ENCODE measurements at places on chromosomes 5 and 9.

DNA sequence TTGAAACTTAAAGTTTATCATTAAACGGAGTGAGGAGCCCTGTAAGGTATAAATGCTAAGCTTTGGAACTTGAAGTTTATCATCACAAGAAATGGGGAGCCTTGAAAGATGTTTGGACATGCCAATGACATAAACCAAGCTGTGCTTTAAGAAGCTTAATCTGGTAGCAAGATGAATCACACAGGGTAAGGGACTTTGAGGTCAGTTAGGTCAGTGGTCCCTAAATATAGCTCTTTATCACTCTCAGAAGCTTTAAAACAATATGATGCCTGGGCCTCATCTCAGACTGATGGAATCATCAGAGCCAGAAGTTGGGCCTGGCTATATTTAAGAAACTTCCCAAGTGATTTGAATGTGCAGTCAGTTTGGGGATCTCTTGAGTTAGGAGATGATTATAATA is 85.7 kb downstream of the TNC start:
- DNase-seq: no peak

DNA sequence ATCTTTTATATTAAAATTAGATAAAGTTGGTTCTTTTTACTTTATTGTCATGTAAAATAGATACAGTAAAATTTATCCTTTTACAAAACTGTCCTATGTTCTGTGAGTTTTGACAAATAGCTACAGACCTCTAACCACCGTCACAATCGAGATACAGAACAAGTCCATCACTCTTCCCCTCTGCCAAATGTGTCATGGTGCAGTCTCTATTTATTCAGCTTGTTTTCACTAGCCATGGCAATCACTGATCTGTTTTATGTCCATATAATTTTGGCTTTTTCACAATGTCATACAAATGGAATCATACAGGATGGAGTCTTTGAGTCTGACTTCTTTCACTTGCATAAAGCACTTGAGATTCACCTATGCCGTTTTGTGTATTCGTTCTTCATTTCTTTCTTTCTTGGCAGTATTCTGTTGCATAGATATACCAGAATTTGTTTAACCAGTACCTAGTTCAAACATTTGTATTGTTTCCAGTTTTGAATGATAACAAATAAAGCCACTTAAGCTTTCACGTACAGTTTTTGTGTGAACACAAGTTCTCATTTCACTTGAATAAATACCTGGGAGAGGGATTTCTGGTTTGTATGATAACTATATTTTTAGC is 273.2 kb upstream of the MPDZ start:
- DNase-seq: no peak

GRCh38 chr5:178323961-178324360 is 91.4 kb upstream of the PHYKPL start:
- DNase-seq: no peak

GRCh38 chr5:16992006-16992405 is 55.9 kb upstream of the MYO10 start:
- no peak for DNase-seq

DNA sequence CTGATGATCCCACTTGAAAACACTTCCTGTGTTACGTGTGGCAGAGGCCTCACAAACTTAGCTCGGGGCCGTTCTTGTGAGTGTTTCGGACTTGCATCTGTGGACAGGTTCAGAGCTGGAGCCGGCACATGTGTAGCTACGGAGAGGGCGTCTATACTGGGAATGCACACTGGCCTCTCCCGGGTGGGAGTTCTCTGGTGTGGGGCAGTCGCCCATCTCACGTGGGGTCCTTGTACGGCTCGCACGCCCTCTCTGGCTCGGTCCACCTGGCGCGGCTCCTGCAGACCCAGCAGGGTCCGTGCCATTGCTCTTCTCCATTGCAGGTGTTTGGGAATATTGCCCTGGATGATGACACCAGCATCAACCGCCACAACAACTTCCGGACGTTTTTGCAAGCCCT is 197.9 kb downstream of the CACNA1B start:
- no peak for DNase-seq

DNA sequence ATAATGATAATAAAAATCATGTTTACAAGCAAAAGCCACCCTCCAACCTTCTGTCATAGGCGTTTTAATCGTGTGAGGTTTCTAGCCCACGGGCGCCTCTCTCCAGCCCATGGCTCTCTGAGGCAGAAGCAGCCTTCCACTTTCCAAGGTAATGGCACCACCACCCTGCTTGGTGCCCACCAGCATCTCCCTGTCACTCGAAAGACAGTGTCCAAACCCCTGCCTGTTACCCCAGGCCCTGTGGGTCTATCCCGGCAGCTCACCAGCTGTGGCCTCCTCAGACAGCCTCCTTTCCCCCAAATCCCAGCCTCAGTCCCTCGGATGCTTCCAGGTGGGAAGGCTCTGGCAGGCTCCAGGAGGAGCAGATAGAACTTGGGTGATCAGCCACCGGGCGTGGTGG is 123.8 kb upstream of the LPCAT1 start:
- DNase-seq: no peak

GRCh38 chr9:75106857-75107256 is 18.5 kb downstream of the OSTF1 start:
- no peak for DNase-seq

DNA sequence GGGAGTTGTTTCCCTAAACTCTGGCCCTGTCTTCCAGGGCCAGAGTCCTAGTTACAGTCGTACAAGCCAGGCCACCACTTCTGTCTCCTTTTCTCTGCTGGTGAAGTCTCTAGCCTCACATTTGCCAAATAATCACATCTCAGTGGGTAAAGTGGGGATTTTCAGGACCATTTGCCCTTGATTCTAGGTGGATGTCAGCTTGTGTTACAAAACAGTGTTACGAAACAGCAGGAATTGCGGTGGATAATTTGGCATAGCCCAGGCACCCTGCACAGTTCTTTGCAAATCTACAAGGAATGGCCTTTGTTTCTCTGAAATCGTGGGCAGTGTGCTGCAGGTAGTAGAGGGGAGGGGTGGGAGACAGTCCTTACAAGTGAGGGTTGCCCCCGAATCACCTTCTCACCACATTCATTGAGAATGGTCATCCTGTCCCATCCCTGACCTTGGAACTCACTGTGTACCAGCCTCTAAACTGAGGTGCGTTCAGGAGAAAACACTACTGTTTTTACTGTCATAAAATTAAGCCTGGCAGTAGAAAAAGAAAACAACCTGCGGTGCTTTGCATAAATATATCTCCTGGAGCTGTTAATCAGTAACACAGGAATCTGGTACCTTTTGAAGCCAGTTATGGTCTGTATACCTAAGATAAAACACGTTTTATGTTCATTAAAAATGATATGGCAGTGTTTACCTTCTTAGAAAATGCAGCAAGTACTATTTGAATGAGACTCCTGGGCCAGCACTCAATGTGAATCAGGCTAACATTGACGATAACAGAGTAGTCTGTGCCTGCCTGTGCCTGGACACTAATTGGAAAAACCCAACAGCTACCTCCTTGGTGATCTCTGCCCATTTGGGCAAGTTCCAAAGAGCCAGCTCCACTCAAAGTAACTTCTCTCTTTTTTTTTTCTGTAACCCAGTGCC is 44.3 kb downstream of the CYSTM1 start:
- DNase-seq: no peak
